Effector memory CD4-positive, alpha-beta T cell (primary cell): ENCODE measurements at places on chromosomes 12 and 14.
A peak's percentile ranks its signal among the peaks of the same experiment; 100 is the strongest.

- H3K36me3 ChIP-seq = no peaks in the 10 kb centered on the region
- DNase-seq = no peak
- H3K27me3 ChIP-seq = no peaks in the 10 kb centered on the region
- H3K4me3 ChIP-seq = no peak overlapping the region
- H3K27ac ChIP-seq = no peak overlapping the region
- H3K4me1 ChIP-seq = no peaks in the 10 kb centered on the region
Measured at GRCh38 chr12:124661341-124661740, 93.9 kb upstream of the NCOR2 start.

- no peaks in the 10 kb centered on the region for H3K27me3 ChIP-seq
- no peaks in the 10 kb centered on the region for H3K36me3 ChIP-seq
- DNase-seq = no peak
- no peak overlapping the region for H3K4me3 ChIP-seq
Measured at GRCh38 chr12:107079172-107080011, 14.0 kb downstream of the CRY1 start.

DNA sequence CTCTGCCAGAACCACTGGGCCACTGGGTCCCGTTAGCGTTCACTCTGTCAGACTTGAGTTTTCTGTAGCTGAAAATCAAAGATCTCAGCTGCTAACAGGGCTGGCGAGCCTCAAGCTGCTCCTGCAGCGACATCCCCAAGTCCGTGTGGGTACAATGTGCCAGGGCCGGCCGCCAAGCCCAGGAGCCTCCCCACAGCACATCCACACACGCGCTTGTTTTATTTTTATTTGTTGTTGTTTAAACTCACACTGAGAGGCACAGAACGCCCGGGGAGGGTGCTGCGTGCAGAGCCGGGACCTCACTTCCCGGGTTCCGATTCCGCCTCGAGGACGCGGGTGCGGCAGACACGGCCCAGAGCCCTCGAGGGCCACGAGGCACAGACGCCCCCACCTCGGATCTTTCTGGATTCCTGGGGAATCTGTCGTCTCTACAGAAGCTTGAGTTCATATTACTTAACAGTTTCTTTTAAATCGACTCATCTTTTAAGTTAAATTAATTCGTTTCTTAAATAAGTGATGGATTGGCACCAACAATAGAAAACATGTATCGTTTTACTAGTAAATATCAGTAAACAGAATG, 9.3 kb downstream of the GALNT9 start:
- H3K27ac ChIP-seq = no peak overlapping the region
- no peaks in the 10 kb centered on the region for H3K36me3 ChIP-seq
- no peaks in the 10 kb centered on the region for H3K27me3 ChIP-seq
- no peak for DNase-seq
- H3K4me1 ChIP-seq = no peaks in the 10 kb centered on the region
- no peak overlapping the region for H3K4me3 ChIP-seq

GRCh38 chr14:104931771-104932675, 7.3 kb downstream of the PLD4 start:
- no peak overlapping the region for H3K27ac ChIP-seq
- no peak overlapping the region for H3K4me3 ChIP-seq
- H3K36me3 ChIP-seq = no peaks in the 10 kb centered on the region
- no peak for DNase-seq
- peaks cover 9% of the 10 kb centered on the region for H3K27me3 ChIP-seq

GRCh38 chr12:108017472-108018057, 111.5 kb upstream of the WSCD2 start:
- H3K27me3 ChIP-seq = no peaks in the 10 kb centered on the region
- no peak overlapping the region for H3K4me3 ChIP-seq
- no peaks in the 10 kb centered on the region for H3K4me1 ChIP-seq
- H3K27ac ChIP-seq = no peak overlapping the region
- H3K36me3 ChIP-seq = no peaks in the 10 kb centered on the region
- no peak for DNase-seq

- no peaks in the 10 kb centered on the region for H3K27me3 ChIP-seq
- DNase-seq = no peak
- H3K36me3 ChIP-seq = no peaks in the 10 kb centered on the region
- no peak overlapping the region for H3K27ac ChIP-seq
- no peaks in the 10 kb centered on the region for H3K4me1 ChIP-seq
- H3K4me3 ChIP-seq = no peak overlapping the region
Measured at GRCh38 chr14:28656704-28657255, 109.8 kb upstream of the FOXG1 start.

- H3K4me3 ChIP-seq = peak overlapping the region; percentile 20
- H3K27ac ChIP-seq = no peak overlapping the region
- no peak for DNase-seq
Measured at GRCh38 chr12:41521872-41522379, 333.8 kb downstream of the PDZRN4 start.

GRCh38 chr12:42525444-42525843, 64.1 kb downstream of the PRICKLE1 start:
- no peak for DNase-seq
- H3K27me3 ChIP-seq = no peaks in the 10 kb centered on the region
- no peak overlapping the region for H3K27ac ChIP-seq

GRCh38 chr12:94571556-94571955, 78.8 kb downstream of the TMCC3 start:
- DNase-seq = no peak
- no peak overlapping the region for H3K4me3 ChIP-seq
- H3K27me3 ChIP-seq = no peaks in the 10 kb centered on the region
- H3K4me1 ChIP-seq = no peaks in the 10 kb centered on the region

- peaks cover 4% of the 10 kb centered on the region for H3K4me1 ChIP-seq
- no peak overlapping the region for H3K27ac ChIP-seq
- H3K4me3 ChIP-seq = no peak overlapping the region
- H3K36me3 ChIP-seq = no peaks in the 10 kb centered on the region
- DNase-seq = no peak
- peaks cover 10% of the 10 kb centered on the region for H3K27me3 ChIP-seq
Measured at GRCh38 chr12:5434647-5435560, 3.0 kb downstream of the NTF3 start.

DNA sequence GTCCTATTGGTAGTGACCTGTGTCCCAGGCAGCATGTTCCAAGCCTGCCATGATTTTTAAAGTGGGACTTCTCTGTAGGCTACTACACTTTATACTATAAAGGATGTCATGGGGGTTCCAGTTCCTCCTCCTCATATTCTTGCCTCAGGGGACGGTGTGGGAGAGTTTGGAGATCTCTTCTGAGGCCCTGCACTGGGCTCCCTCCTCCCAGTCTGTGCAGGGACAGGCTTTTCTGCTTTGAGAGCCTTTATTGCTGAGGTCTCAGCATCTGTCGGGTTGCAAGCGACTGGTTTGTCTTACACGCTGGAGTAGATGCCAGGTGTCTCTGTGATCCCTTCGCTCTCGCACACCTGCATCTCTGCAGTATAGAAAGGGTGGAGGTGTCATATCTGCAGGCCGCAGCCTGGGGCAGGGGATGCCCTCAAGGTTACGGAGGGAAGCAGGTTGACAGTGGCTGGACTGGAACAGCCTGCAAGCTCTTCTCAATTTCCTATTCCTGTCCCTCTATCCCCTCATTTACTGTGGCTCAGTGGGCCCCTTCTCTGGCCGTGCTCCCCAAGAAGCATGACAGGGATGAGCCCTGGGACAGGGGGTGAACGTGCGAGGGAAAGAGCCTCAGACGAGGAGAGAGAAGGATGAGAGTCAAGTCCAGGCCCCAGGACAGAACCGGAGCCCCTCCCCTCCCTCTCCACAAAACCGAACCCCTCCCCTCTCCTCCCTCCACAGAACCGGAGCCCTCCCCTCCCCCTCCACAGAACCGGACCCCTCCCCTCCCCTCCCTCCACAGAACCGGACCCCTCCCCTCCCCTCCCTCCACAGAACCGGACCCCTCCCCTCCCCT, 51.3 kb downstream of the SLC6A12 start:
- H3K27ac ChIP-seq = no peak overlapping the region
- H3K4me1 ChIP-seq = no peaks in the 10 kb centered on the region
- no peaks in the 10 kb centered on the region for H3K27me3 ChIP-seq
- H3K36me3 ChIP-seq = no peaks in the 10 kb centered on the region
- no peak overlapping the region for H3K4me3 ChIP-seq

- peaks cover 13% of the 10 kb centered on the region for H3K4me1 ChIP-seq
- no peak for DNase-seq
- H3K4me3 ChIP-seq = no peak overlapping the region
- peaks cover 13% of the 10 kb centered on the region for H3K36me3 ChIP-seq
Measured at GRCh38 chr12:96218989-96219678, 25.0 kb downstream of the ELK3 start.

DNA sequence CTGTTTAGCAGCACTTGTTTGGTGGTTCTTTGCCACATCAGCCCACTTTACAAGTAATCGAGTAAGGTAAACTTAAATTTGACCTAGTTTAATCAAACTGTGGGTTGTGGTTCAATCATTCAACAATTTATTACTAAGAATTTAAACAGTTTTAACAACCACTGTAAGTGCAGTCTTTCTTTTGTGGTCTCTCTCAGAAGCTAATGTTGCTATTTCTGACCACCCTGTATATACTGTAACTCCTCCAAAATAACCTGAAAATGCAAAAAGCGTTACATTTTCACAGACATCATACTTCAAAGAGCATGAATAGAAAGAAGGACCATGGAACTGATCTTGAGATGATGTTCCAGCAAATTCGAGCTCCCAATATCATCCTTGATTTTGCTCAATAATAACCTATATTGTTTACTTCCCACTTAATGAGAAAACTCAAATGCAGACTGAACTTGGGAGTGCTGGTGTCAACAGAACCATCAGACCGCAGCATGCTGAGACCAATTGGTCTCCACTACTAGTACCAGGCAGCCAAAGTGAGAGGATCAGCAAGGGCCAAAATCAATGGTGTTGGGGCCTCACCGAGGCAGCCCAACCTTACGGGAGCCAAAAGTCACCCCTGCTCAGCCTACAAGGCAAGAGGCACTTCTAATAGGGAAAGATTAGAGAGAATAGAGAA, 22.1 kb downstream of the IFNG-AS1 start:
- no peaks in the 10 kb centered on the region for H3K36me3 ChIP-seq
- no peaks in the 10 kb centered on the region for H3K4me1 ChIP-seq
- no peaks in the 10 kb centered on the region for H3K27me3 ChIP-seq
- DNase-seq = no peak

DNA sequence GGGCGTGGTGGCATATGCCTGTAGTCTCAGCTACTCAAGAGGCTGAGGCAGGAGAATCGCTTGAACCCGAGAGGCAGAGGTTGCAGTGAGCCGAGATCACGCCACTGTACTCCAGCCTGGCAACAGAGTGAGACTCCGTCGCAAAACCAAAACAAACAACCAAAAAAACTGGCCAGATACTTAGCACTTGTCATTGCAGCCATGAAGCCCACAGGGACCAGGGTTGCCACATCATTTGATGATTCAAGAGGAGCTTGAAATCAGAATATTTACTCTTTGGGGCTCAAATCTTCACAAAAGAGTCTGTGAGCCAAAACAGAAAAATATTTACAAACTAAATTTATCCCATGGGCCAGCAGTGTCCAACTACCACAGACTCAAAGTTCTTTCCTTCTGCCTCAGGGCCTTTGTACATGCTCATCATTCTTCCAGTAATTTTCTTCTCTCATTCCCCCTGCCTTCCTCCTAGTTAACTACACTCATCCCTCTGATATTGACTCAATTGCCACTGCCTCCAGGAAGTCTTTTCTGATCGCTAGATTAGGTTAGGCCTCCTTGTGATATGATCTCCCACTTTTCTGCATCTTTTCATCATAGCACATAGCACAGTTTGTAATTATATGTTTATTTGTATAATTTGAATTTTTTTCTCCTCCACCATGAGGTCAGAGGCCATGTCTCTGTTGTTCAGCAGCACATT, 130.8 kb upstream of the PLEKHG7 start:
- no peak overlapping the region for H3K27ac ChIP-seq
- H3K4me1 ChIP-seq = no peaks in the 10 kb centered on the region
- no peak overlapping the region for H3K4me3 ChIP-seq
- no peaks in the 10 kb centered on the region for H3K36me3 ChIP-seq

DNA sequence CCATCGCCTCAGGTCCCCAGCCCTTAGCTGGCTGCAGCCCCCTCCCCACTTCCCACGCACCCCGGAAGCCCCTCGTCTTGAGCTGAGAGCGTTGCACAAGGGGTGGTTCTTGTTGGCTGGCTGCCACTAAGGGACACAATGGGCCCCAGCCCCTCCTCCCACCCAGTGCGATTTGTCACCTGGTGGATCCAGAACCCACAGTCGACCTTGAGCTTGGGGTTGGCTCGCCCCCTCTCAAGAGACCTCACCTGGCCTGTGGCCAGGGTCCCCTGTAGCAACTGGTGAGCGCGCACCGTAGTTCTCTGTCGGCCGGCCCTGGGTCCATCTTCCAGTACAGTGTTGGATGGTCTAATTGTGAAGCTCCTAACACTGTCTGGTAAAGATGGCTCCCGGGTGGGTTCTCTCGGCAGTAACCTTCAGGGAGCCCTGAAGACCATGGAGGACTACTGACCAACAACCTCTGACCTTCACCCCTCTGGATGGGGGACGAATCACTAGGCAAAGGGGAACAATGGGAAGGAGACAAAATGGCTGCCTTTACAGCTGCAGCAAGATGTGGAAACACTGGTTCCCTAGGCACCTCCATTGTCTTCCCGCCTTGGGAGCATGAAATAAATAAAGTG, 6.6 kb downstream of the PHB2 start:
- DNase-seq = no peak
- no peaks in the 10 kb centered on the region for H3K27me3 ChIP-seq
- H3K4me1 ChIP-seq = peaks cover 50% of the 10 kb centered on the region

DNA sequence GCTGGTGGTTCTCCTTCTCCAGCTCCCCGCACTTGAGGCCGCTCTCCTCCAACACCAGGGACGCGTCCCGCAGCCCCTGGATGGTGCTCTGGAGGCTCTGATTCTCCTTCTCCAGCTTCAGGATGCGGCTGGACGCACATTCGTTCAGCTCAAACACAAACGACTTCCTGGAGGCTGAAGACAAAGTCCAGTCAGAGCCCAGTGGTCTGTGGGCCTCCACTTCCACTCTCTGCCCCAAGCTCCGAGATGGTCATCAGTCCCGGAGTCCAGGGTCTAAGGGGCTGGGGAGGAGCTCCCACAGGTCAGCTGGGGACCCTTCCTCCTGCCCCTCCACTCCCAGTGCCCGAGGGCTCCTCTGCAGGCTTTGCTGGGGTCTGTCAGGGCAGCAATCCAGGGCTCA, 76.6 kb upstream of the GPR68 start:
- H3K4me1 ChIP-seq = peaks cover 62% of the 10 kb centered on the region
- no peak for DNase-seq
- H3K4me3 ChIP-seq = no peak overlapping the region
- peak overlapping the region; percentile 93 for H3K27ac ChIP-seq
- H3K27me3 ChIP-seq = no peaks in the 10 kb centered on the region

- no peak overlapping the region for H3K27ac ChIP-seq
- peaks cover 92% of the 10 kb centered on the region for H3K36me3 ChIP-seq
- H3K4me3 ChIP-seq = no peak overlapping the region
Measured at GRCh38 chr12:113955109-113955970, 10.8 kb downstream of the RBM19 start.

DNA sequence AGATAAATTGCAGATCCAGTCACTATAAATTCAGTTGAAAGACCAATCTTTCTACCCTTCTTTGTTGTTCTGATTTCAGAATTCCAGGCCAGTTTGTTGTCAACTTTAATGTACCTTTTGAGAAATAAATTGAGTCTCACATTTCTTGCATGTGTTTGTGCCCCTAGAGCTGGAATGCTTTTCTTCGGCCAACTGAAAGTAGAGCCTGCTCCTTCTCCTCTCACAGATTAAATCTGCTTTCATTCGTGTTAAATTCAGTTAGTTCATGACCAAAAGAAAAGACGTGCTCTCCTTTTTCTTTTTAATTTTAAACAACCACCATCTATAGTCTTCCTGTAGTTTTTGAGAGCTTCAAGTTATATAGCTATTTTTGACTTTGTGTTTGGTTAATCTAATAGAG, 22.9 kb downstream of the SOCS2 start:
- H3K36me3 ChIP-seq = no peaks in the 10 kb centered on the region
- DNase-seq = no peak
- peaks cover 10% of the 10 kb centered on the region for H3K4me1 ChIP-seq
- no peak overlapping the region for H3K27ac ChIP-seq
- no peak overlapping the region for H3K4me3 ChIP-seq
